ENCODE measurements at places on chromosomes 13 and 19.
A peak's percentile ranks its signal among the peaks of the same experiment; 100 is the strongest.

DNA sequence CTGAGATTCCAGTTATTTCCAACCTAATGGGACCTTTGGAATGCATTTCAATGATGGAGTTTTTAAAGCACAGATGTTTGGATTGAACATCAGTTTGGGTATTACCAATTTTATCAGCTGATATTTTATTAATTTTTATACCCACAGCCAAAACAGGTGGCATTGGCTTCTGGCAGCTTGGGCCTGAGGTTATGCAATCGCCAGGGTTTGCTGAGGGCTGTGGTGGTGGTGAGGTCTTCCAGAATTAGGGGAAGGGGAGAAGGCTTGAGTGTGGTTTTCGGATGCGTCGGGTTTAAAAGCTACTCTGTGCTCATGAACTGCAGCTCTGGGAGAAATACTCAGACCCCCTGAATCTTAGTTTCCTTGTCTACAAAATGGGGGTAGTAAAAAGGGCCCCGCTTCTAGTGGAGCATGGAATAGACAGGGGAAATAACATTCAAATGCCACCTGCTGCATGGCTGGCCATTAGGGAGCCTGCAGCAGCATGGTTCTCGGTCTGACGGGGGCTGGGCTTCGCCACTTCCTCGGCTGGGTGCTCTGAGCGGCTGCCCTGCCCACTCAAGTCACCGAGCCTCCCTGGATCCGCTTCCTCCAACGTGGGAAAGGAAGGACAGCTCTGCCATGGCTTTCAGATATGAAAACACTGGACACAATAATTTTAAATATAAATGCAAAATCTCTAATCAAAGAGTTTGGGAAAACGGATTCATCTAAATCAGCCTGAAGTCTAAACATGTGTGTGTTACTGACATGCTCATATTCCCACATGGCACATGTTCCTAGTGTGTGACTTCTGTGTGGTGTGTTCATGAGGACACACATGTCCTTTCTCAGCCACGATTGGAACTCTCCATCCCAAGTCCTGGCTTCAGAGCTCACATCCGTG lies 35.2 kb downstream of the ADPRHL1 start:
- no peak for DNase-seq

DNA sequence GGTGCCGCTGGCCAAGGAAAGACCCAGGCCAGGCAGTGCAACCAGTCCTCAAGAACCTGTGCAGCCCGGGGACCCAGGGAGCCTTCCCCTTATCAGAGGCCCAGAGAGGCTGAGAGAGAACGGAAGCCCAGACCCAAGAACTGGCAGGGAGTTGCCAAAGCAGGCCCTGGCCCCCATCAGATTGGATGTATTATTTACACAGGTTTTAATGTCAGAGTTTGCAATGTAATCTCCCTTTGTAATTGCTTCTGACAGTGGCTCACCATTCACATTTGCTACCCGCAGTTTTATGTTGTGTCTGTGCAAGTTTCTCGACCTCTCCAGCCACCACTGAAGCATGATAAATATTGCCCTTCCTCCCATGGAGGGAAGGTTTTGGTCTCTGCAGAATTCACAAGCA lies 660.9 kb downstream of the LIG4 start:
- DNase-seq, result peak; percentile 59

DNA sequence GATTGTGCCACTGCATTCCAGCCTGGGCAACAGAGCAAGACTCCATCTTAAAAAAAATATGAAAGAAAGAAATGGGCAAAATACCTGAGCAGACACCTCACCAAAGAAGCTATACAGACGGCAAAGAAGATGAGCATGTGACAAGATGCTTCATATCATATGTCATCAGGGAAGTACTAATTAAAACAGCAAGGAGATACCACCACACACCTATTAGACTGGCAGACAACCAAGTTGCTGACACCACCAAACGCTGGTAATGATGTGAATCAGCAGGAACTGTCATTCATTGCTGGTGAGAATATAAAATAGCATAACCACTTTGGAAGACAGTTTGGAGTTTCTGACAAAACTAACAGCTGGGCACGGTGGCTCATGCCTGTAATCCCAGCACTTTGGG lies 11.5 kb upstream of the TFDP1 start:
- DNase-seq, result no peak

DNA sequence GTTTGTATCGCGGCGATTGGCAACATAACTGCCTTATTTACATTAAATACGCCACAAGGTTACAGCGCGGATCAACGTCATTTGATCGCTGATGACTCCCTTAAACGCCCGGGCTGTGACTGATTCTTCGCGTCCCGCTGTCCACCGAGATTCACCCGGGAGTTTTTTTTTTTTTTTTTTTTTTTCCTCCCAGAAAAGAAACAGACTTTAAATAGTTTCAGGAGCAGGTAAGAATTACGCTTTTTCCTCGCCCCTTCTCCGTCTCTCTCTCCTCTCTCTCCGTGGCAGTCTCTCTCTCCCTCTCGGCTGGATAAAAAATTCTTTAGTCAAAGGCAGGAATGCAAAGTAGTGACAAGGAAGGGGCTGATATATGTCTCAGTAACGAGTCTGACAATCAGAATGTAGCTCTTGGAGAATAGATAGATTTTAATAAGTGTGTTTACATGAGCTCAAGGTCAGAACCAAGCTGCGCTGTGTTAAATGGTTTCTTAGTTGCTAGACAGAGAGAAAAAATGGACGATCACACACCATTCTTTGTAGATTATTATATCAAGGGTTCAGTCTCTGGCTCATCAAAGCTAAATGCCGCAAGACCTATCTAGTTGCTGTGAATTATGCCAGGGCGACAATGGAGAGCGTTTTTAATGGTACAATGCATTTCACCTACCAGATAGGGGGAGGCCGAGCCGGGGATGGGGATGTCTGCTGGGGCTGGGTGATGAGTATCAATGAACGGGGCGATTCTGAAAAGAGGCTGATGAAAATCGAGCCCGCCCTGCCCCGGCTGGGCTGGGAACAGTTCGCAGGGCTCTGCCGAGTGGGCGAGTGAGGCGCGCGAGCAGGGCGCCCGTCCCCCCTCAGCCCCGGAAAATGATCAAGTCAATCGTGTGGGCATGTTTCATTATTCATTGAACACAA lies 147.2 kb upstream of the ZNF536 start:
- DNase-seq, result no peak

- no peak for DNase-seq
Measured at GRCh38 chr13:66513728-66514127, 716.4 kb downstream of the PCDH9 start.

GRCh38 chr13:73106513-73107178 lies 47.8 kb downstream of the KLF5 start:
- no peak for DNase-seq

- peak; percentile 35 for DNase-seq
Measured at GRCh38 chr19:17522988-17523872, 11.8 kb downstream of the PGLS start.

- no peak for DNase-seq
Measured at GRCh38 chr13:27662738-27663470, 41.2 kb downstream of the POLR1D start.

- DNase-seq, result no peak
Measured at GRCh38 chr19:49474542-49474924, 518 bp downstream of the FLT3LG start.

DNA sequence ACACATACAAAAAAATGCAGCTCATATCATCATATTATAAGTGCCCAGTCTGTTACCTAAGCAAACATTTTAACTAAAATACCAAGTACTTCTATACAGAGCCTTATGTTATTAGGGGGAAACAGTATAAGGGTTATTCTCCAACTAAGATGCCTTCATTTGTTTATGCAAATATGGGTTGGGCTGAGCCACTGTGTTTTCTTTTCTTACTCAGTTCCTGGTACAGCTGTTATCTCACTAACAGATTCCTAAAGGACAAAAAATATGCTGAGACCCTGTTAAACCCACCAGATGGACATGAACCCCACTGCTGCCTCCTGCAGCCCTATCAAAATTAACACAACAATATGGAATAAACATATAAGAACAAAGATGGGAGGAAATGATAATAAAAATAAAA lies 34.5 kb upstream of the SMAD9 start:
- no peak for DNase-seq

DNA sequence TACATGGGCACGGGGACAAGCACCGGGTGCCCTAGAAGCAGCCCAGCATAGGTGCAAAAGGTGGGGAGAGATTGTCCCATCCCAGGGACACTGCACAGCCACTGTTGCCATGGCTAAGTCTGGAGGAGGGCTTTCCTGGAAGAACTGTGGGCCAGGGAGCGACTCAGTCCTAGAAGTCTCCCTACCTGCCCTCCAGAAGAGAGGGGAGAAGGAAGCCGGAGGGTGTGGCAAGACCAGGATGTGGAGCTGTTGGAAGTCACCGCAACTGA lies 2.3 kb upstream of the FBN3 start:
- DNase-seq, result no peak

DNA sequence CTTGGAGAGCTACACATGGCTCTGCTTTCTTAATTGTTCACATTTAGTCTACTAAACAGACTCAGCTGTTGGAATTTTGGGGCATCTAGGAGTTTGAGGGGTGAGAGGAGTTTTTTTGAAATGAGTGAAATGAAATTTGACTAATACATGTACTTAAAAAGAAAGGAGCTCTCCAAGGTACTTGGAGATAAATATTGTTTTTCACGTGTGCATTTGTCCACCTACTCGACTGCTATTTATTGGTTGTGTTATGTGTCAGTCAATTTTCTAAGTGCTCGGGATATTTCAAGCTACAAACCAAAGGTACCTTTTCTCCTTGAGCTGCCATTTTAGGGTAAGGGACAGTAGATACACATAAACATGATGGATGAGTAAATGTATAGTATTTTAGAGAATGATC lies 697.0 kb downstream of the LIG4 start:
- DNase-seq, result no peak

DNA sequence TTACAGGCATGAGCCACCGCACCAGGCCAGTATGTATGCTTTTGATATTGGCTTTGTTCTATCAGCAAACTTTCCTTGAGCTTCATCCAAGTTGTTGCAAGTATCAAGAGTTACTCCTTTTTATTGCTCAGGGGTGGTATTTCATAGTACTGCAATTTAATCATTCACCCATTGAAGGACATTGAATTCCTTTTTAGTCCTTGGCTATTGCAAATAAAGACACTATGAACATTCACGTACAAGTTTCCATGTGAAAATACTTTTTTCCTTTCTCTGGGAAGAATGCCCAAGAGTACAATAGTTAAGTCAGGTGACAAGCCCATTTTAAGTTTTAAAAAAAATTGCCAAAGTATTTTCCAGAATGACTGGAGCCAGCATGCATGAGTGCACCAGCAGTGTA lies 20.4 kb downstream of the CEACAM3 start:
- no peak for DNase-seq

DNA sequence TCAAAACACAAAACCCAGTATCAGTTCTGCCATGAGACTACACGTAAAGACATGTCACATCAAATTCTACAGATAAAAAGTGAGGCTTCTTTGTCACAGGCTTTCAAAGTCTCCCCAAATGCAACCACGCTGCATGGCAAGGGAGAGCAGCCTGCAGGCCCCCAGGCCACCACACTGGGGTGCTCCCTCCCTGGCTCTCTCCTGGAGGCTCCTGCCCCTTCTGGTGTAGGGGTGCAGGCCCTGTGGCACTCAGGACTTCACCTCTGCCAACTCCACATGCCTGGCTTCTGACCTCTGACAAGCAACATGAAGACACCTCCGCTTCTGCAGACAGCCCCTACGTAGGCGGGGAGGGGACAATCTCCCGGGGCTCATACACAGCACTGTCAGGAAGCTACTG lies 14.3 kb downstream of the AKAP8 start:
- no peak for DNase-seq

DNA sequence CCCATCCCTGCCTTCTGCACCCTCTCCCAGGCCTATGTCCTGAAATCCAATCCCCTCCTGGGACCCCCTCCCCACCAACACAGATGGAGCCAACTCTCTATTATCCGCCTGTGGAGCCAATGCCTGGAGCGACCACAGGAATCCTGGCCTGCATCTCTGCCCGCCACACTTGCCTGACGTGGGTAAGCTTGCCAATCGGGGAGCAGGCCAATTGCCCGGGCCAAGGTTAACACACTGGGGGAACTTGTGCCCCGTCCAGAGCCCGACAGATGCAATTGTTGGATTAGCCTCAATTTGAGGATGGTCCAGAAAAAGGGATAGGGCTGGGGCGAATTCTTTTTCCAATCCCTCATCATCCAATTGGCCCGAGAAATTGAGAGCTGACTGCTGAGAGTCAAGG lies 5.9 kb downstream of the WIZ start:
- no peak for DNase-seq

DNA sequence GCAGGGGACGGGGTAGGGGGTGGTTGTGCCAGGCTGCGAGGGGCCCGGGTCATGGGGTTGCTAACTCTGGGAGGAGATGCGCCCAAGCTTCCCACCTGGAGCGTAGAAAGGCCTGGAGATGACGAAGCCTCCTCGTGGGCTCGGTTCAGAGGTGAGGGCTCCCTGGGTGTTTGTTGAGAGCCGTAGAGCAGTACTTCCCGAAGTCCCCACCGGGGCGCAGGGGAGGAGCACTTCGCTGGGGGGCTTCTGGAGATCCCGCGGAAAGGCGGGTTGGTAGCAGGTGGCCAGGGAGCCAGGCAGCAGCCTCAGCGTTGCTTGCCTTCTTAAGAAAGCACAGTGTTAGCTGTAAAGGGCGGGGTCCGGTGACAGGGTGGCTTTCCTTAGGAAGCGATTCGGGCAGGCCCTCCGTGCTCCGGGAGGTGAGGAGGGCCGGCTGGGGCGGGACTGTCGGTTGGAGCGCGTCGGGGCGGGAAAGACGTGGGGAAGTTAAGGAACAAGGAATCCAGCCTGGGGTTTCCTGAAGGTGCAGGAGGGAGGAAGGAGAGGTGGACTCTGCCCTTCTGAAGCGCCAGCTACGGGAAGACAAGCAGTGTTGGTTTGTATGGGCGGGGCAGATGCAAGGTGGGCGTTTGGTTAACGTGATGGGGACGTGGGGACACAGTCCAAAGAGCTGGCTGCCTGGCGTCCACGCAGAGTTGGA lies 3.3 kb downstream of the VSTM2B start:
- no peak for DNase-seq

GRCh38 chr19:2834294-2834871 lies 6.9 kb upstream of the ZNF555 start:
- no peak for DNase-seq

- no peak for DNase-seq
Measured at GRCh38 chr13:50152224-50152623, 137.0 kb downstream of the KCNRG start.

DNA sequence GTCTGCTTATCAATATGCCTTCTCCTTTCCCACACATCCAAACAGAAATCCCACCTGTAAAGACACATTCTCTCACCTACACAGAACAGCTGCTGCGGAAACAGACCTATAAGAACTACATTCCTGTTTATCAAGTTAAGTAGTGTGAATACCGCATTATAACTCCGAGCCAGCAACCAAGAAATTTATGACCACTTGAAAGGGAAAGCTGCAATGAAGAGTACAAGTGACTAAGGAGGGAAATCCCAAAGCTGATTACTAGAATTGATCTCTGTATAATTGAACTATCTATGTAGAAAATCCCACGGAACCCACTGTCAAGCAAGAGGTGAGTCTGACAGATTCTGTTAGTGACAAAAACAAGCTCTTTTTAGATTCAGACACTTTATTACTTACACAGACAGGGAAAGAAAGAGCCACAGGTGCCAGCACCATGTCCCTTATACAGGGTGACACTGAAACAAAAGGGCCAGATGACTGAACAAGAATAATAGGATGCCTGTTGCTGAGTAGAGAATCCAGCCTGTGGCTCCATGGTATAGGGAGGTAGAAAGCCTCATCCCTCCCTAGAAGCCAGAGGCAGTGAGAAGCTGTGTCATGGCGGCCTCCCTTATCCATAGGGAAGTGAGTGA lies 1.6 kb upstream of the IGFL4 start:
- no peak for DNase-seq

- no peak for DNase-seq
Measured at GRCh38 chr13:111319521-111319920, 921 bp upstream of the TEX29 start.

GRCh38 chr13:113119822-113120189 lies 2.8 kb upstream of the F10 start:
- DNase-seq, result no peak
